ENCODE measurements at places on chromosomes 4 and X.

- DNase-seq: no peak
- no peak overlapping the region for H3K4me3 ChIP-seq
- no peaks in the 10 kb centered on the region for H3K4me1 ChIP-seq
- H3K36me3 ChIP-seq: no peaks in the 10 kb centered on the region
These were observed 2.6 kb downstream of the NLGN4X start for GRCh38 chrX:6225911-6226595.

GRCh38 chr4:186725469-186726425 lies 2.1 kb upstream of the FAT1 start:
- no peaks in the 10 kb centered on the region for H3K4me1 ChIP-seq
- peaks cover 46% of the 10 kb centered on the region for H3K27me3 ChIP-seq
- H3K36me3 ChIP-seq: no peaks in the 10 kb centered on the region
- no peak overlapping the region for H3K4me3 ChIP-seq
- DNase-seq: no peak
- H3K27ac ChIP-seq: no peak overlapping the region

- no peak overlapping the region for H3K4me3 ChIP-seq
- H3K4me1 ChIP-seq: no peaks in the 10 kb centered on the region
- no peak for DNase-seq
- H3K27me3 ChIP-seq: no peaks in the 10 kb centered on the region
These were observed 42.5 kb upstream of the KCNIP4 start for GRCh38 chr4:21991050-21991449.

DNA sequence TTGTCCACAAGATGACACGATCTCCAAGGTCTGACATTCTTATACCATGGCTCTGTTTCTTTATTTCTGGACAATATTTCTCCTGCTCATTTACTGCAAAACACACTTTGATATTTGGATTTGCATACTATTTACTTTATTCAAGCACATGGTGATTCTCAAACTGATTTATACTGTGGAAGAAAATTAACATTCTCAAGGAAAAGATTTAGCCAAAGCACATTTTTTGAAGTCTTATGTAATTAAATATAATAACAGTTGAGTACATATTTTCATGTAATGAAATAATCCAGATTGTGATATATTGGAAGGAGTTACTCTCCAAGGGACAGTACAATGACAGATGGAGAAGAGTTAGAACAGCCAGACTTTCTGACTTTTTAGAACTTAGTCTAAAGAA lies 155.8 kb upstream of the CT83 start:
- no peak overlapping the region for H3K4me3 ChIP-seq
- no peak for DNase-seq
- no peak overlapping the region for H3K27ac ChIP-seq
- no peaks in the 10 kb centered on the region for H3K27me3 ChIP-seq
- no peaks in the 10 kb centered on the region for H3K36me3 ChIP-seq
- H3K4me1 ChIP-seq: no peaks in the 10 kb centered on the region

DNA sequence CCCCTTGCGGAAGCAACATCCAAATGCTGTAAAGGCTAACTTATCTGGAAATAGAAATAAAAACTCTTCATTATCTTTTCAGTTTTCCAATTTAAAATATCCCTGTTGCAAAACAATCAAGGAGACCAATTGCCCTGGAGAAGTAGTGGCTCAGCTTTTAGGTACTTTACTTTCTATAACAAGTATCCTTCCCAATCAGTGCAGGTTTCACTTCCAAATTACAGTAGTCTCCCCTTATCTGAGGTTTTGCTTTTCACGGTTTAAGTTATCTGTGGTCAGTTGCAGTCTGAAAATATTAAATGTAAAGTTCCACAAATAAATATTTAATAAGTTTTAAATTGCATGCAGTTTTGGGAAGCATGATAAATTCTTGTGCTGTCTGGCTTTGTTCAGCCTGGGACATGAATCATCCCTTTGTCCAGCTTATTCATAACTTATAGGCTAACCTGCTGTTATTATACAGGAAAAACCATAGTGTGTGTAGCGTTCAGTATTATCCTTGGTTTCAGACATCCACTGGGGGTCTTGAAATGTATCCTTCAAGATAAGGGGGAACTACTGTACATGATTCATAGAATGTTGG lies 973.1 kb upstream of the GRID2 start:
- no peak overlapping the region for H3K27ac ChIP-seq
- H3K4me1 ChIP-seq: no peaks in the 10 kb centered on the region
- no peak for DNase-seq
- no peak overlapping the region for H3K4me3 ChIP-seq

DNA sequence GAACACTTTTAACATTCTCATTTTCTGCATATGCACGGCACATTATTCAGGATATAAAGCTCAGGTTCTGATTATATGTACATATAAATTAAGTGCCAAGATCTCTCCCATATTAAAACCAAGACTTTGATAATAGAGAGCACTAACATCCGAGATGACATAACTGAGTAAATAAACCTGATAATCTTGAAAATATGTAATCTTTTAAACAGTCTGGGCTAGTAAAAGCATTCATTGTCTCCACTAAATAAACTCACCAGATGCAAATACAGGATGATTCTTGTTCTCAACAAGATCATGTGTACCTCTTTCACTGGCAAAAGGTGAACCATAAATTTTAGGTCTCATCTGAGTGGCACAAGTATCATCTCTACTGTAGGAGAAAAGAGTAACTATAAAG lies 942.2 kb downstream of the TRAM1L1 start:
- no peaks in the 10 kb centered on the region for H3K36me3 ChIP-seq
- H3K4me3 ChIP-seq: no peak overlapping the region
- no peak for DNase-seq

GRCh38 chrX:54745676-54746075 lies 52.4 kb downstream of the ITIH6 start:
- H3K27me3 ChIP-seq: no peaks in the 10 kb centered on the region
- H3K4me1 ChIP-seq: no peaks in the 10 kb centered on the region
- no peak overlapping the region for H3K27ac ChIP-seq

DNA sequence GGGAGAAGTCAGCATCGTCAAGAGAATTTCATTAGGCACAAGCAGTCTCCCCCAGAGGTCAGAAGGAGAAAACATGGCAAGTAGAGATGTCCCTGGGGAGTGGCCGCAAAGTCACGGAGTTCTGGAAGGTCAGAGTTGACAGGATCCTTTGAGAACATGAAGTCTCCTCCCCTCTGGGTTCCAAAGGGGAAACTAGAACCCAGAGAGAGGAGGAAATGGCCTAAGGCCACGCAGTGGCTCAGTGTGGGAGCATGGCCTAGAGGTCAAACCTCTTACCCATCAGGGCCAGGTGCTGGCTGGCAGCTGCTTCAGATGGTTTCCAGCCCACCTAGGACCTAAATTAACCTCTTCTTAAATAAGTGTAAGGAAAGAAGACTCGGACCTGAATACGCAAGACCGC lies 884 bp downstream of the IDH3G start:
- peaks cover 14% of the 10 kb centered on the region for H3K36me3 ChIP-seq
- H3K4me1 ChIP-seq: peaks cover 18% of the 10 kb centered on the region
- DNase-seq: no peak
- H3K4me3 ChIP-seq: peak overlapping the region; percentile 96

DNA sequence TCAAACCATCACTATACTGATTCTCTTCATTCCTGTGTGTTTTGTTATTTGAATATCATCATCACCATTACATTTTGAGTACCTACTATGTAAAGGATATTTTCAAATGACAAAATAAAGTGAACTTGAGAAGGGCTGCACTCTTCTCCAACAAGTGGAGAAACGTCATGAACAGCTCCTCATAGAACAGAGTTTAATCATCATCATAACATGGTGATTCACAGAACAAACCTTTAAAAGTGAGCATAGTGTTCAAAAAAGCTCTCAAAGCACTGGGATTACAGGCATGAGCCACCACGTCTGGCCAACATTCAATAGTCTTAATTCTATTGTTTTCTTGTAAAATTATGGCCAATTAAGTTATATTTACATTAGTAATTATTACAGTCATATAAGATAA lies 993.9 kb downstream of the PDHA2 start:
- H3K4me1 ChIP-seq: no peaks in the 10 kb centered on the region
- DNase-seq: no peak
- H3K27me3 ChIP-seq: no peaks in the 10 kb centered on the region
- H3K27ac ChIP-seq: no peak overlapping the region

DNA sequence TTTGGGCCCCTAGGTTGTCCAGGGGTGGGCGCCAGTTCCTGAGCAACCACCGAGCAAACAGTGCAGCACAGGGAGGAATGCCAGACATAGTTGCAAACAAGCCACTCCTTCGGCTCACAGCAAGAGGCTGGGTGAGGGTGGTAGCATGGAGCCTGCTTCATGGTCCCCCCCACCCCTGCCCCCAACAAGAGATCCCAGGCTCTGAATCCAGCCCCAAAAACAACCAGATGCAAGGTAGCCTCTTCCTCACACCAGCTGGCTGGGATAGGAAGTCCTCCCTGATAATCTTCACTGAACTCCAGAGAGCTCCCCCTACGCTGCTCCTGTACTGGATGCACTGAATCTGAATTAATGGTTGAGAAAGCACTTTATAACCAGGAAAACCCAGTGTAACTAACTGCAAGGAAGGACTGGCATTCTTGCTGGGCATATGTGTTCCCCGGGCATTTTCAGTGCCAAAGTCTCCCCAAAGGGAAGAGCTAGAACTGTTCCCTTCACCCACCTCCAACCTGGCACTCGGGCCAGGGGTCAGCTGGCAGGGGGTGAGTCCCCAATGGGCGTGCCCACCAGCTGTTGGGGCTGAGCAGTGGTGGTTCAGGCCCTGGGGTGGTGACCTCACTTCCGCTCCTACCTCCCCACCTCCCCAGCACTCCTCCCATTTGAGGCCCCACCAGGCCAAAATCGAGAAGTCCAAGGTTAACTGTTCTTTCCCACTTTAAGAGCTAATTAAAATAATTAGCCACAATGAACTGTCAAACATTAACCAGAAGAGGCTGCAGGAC lies 1.5 kb downstream of the ELF4 start:
- no peak for DNase-seq
- H3K36me3 ChIP-seq: peaks cover 3% of the 10 kb centered on the region
- peak overlapping the region; percentile 92 for H3K27ac ChIP-seq
- no peaks in the 10 kb centered on the region for H3K27me3 ChIP-seq
- H3K4me1 ChIP-seq: peaks cover 15% of the 10 kb centered on the region

DNA sequence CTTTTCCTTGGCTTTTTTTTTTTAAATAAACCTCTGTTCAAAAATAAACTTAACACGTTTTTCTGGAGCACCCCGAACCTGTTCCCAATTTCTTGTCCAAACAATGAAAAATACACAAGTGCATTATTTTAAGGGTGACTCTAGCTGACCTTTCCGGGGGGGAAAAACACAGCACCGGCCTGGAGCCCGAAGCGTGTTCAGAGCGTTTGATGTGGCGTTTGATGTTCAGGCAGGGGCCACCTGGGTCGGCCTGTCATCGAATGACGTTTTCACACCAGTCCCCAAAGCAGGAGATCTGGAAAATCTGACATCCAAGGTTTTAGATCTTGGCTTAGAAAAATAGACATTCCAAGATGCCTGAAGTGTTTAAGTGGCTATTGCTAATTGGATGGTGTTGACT lies 282.1 kb downstream of the SHOX start:
- H3K4me1 ChIP-seq: no peaks in the 10 kb centered on the region
- peak overlapping the region; percentile 26 for H3K27ac ChIP-seq
- no peaks in the 10 kb centered on the region for H3K27me3 ChIP-seq

- no peaks in the 10 kb centered on the region for H3K27me3 ChIP-seq
- H3K4me3 ChIP-seq: no peak overlapping the region
- no peak overlapping the region for H3K27ac ChIP-seq
- H3K4me1 ChIP-seq: no peaks in the 10 kb centered on the region
These were observed 14.1 kb downstream of the MAGEC1 start for GRCh38 chrX:141917801-141918200.

- H3K4me1 ChIP-seq: no peaks in the 10 kb centered on the region
- H3K4me3 ChIP-seq: no peak overlapping the region
- no peak for DNase-seq
- no peaks in the 10 kb centered on the region for H3K36me3 ChIP-seq
- peaks cover 16% of the 10 kb centered on the region for H3K27me3 ChIP-seq
These were observed 28.8 kb upstream of the SETD7 start for GRCh38 chr4:139584784-139585183.

DNA sequence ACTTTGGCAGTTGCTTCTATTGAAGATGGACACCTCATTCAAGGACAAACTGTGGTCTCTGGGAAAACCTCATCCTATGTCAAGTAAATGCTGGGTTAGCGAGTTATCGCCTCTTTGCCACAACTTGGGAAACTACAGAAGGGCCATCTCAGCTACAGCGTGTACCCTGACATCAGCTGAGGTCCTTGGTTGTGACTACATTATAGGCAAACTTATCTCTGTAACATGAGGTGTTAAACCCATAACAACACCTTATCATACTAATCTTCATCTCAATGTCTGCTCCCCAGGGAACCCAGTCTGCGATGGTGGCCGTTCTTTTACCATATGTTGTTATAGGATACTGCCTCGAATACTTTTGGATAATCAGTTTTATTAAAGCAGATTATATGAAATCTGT lies 1862.7 kb downstream of the STIM2 start:
- no peak for DNase-seq
- no peaks in the 10 kb centered on the region for H3K27me3 ChIP-seq
- H3K27ac ChIP-seq: no peak overlapping the region
- no peaks in the 10 kb centered on the region for H3K36me3 ChIP-seq
- no peak overlapping the region for H3K4me3 ChIP-seq

GRCh38 chrX:63738696-63739095 lies 46.3 kb downstream of the ARHGEF9 start:
- peaks cover 3% of the 10 kb centered on the region for H3K36me3 ChIP-seq
- DNase-seq: no peak
- H3K4me3 ChIP-seq: peak overlapping the region; percentile 34

DNA sequence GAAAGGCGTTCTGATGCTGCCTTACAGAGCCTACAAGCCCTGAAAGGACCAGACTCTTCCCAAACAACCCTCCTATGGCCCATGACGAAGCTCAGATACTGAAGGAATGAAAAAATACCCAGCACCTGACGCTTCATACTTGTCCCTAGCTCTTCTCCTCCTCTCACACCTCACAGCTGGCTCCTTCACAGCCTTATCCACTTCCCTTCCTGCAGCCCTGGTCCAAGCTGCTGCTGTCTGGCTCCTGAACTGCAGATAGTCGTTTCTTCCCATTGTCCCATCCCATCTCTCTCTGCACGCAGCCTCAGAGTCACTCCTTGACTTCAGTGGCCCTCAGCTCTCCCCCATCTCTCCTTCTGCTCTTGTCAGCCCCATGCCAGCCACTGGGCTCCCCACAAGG lies 56.6 kb downstream of the FAM193A start:
- no peaks in the 10 kb centered on the region for H3K27me3 ChIP-seq
- no peak overlapping the region for H3K4me3 ChIP-seq
- no peak for DNase-seq
- H3K4me1 ChIP-seq: peaks cover 46% of the 10 kb centered on the region
- H3K36me3 ChIP-seq: peaks cover 7% of the 10 kb centered on the region

GRCh38 chrX:46589977-46590723 lies 16.6 kb downstream of the CHST7 start:
- H3K27me3 ChIP-seq: no peaks in the 10 kb centered on the region
- no peak for DNase-seq
- H3K36me3 ChIP-seq: peaks cover 7% of the 10 kb centered on the region

GRCh38 chr4:2259036-2259540 lies 2.8 kb downstream of the MXD4 start:
- no peak overlapping the region for H3K4me3 ChIP-seq
- H3K36me3 ChIP-seq: no peaks in the 10 kb centered on the region
- no peaks in the 10 kb centered on the region for H3K4me1 ChIP-seq

Measured in activated T-helper 1 cell treated with anti-CD3 and anti-CD28 coated beads, Interleukin-12 subunit alpha, Interleukin-12 subunit beta, Interleukin-2, Interleukin-4 antibody, amounts not matched to agents 30 ng/mL and 10 ng/mL and 1 ng/mL, durations not matched to agents 14 hours and 24 hours and 36 hours (primary cell).